ENCODE measurements at places on chromosomes 1 and 21. TPM values are rescaled to one million over a fixed set of nuclear protein-coding genes. Genes with fewer than 3 reads are reported as not detected.

- DNase-seq, result no peak
These were observed 365.9 kb downstream of the COL11A1 start for GRCh38 chr1:102742426-102742825.

DNA sequence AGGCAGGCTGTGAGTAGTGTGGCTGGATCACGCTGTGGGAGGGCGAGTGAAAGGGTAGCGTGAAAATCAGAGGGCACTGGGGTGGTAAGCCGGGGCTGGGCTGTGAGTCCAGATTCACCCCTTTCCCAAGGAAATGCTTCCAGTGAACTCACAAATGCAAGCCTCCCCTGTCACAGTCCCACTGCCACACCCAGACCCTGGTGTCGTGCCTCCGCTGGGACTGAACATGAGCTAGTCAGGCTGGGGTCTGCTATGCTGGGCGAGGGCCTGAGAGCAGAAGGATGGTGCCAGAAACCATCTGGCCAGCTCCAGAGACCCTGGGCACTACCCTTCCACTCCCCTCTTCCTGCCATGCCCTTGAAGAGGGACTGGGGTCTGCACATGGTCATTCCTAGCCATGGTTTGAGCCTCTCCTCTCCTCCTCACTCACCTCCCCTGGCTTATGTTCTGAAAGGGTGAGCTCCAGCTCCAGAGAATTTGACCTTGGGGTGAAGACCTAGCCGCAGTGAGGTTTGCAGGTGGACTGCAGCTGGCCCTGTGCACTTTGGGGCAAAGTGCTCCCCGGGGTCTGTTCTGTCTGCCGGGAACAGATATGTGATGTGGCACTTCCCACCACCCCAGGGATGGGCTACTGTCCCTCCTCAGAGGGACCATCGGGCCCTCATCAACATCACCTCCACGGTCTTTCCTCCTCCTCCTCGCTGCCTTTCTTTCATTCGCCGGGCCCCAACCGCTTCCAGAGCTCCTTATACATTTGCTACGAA is 365.6 kb downstream of the RPS6KC1 start:
- DNase-seq, result no peak

- DNase-seq, result no peak
These were observed 24.6 kb upstream of the ENAH start for GRCh38 chr1:225677350-225678124.

GRCh38 chr1:16205334-16205671 is 7.1 kb downstream of the ARHGEF19 start:
- DNase-seq, result no peak

- peak; percentile 35 for DNase-seq
These were observed 18.9 kb upstream of the MEAF6 start for GRCh38 chr1:37533317-37534093.

C2CD4D gene
- not detected for total RNA-seq

BNIPL gene
- 0.10 TPM for total RNA-seq

FAM72C gene
- 5.2 TPM for total RNA-seq
